SJSA1 (cell line): ENCODE measurements at places on chromosomes 16 and 17. TPM values are rescaled to one million over a fixed set of nuclear protein-coding genes. Genes with fewer than 3 reads are reported as not detected.

PHKG2 gene
- 35.3 and 39.0 TPM in 2 replicates for total RNA-seq

HSD11B2 gene
- not detected in 2 replicates for total RNA-seq

TRPV3 gene
- total RNA-seq: not detected in 2 replicates

HID1 gene
- 0.16 TPM in 1 of 2 replicates, not detected in the other for total RNA-seq

OTOA gene
- not detected in 2 replicates for total RNA-seq

KRT23 gene
- total RNA-seq: not detected in 2 replicates

CD300LD gene
- not detected in 2 replicates for total RNA-seq

SPATA22 gene
- not detected in 2 replicates for total RNA-seq

TPSB2 gene
- not detected in 2 replicates for total RNA-seq

ZNF18 gene
- total RNA-seq: 7.9 and 8.4 TPM in 2 replicates

TNP2 gene
- total RNA-seq: 0.31 TPM in 1 of 2 replicates, not detected in the other

DNA sequence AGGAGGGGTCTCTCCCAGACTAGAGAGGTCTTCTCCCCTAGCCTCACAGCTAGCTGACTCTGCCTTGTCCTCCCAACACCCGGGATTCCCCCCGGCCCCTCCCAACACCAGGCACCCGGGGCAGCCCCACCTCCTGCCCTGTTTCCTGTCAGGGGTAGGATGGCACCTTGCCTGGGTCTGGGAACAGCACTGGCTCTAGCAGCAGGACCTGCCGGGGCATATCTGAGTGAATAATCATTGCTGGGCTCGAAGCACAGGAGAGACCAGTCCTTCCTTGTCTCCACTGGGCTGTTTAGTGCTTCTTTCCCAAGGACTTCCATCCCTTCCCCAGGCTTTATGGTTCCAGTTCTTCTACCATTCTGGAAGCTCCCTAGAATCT, 25.7 kb downstream of the MINK1 start:
- H3K4me3 ChIP-seq: no peak overlapping the region
- no peak overlapping the region for H3K27ac ChIP-seq
- peaks cover 9% of the 10 kb centered on the region for H3K36me3 ChIP-seq
- H3K27me3 ChIP-seq: no peaks in the 10 kb centered on the region
- DNase-seq: no peak

DNA sequence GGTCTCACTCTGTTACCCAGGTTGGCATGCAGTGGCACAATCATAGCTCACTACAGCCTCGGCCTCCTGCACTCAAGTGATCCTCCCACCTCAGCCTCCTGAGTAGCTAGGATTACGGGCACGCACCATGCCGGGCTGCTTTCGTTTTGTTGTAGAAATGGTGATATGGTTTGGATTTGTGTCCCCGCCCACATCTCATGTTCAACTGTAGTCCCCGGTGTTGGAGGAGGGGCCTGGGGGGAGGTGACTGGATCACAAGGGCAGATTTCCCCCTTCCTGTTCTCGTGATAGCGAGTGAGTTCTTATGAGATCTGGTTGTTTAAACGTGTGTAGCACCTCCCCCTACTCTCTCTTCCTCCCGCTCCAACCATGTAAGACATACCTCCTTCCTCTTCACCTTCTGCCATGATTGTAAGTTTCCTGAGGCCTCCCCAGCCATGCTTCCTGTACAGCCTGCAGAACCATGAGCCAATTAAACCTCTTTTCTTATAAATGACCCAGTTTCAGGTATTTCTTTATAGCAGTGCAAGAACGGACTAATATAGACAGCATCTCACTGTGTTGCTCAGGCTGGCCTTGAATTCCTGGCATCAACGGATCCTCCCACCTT, 6.0 kb downstream of the PDZD9 start:
- H3K4me1 ChIP-seq: no peaks in the 10 kb centered on the region
- no peak for DNase-seq
- H3K27ac ChIP-seq: no peak overlapping the region
- no peaks in the 10 kb centered on the region for H3K27me3 ChIP-seq
- H3K4me3 ChIP-seq: no peak overlapping the region
- no peaks in the 10 kb centered on the region for H3K36me3 ChIP-seq

DNA sequence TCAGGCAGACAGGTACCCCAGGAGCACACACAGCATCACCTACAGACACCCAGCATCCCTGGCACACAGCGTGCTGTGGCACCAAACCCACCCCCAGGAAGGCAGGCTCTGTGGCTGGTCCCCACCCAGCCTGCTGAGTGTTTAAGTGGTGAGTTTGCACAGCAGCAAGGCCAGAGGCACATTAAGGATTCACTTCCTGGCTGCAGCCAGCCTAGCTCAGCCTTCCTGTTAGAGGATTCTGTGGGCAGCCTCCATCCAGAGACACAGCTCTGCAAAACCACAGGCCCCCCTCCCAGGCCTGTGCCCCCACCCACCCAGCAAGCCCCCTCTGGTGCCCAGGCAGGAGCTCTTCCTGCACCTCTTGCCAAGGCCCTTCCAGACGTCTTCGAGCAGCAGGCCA, 36.1 kb upstream of the PHB1 start:
- no peaks in the 10 kb centered on the region for H3K36me3 ChIP-seq
- DNase-seq: no peak
- no peak overlapping the region for H3K4me3 ChIP-seq
- no peak overlapping the region for H3K27ac ChIP-seq
- H3K4me1 ChIP-seq: no peaks in the 10 kb centered on the region; the same call in 1 of the 2 replicates

- H3K36me3 ChIP-seq: peaks cover 83% of the 10 kb centered on the region
Measured at GRCh38 chr16:3762107-3762750, 44.9 kb upstream of the TRAP1 start.

DNA sequence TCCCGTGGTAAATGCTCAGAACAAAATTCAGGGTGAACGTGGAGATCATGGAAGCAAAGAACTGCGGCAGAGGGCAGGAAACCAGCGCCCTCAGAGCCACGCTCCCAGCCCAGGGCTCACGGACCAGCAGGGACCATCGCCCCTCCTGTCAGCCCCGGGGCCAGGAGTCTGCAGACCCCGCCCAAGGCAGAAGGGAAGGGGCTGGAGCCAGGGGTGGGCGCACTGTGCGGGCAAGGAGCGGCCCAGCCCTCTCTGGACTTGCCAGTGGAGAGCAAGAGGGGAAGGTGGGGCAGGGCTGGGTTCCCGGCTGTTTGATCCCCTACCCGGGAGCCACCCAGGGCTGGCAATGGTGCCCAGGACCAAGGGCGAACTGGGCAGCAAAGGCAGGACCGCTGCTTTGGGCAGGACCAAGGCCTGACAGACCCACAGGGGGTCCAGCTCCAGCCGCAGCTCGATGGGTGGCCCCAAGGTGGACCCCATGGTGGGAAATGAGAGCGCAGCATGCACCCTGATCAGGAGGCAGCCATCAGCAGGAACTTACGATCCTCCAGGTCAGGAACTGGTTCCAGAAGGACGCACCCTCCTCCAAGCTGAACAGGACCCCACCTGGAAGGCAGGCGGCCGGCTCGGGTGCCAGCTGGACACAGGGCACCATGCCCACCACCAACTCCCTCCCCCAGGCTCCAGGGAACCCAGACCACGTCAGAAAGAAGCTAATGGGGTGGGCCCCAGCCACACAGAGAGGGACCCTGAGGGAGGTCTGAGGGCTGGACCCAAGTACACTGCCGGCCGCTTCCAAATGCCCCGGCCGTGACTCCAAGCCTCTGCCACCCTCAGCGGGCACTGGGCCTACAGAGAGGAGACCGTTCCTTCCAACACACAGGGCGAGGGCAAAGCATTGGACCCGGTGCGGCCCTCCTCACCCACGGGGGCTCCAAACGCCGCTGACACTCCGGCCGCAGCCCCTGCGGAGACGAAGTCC, 11.1 kb upstream of the CCDC154 start:
- H3K4me1 ChIP-seq: no peaks in the 10 kb centered on the region
- peaks cover 14% of the 10 kb centered on the region for H3K36me3 ChIP-seq
- no peak for DNase-seq
- no peak overlapping the region for H3K27ac ChIP-seq
- no peaks in the 10 kb centered on the region for H3K27me3 ChIP-seq
- no peak overlapping the region for H3K4me3 ChIP-seq

- DNase-seq: no peak
- H3K4me3 ChIP-seq: no peak overlapping the region
- no peaks in the 10 kb centered on the region for H3K4me1 ChIP-seq
- H3K36me3 ChIP-seq: no peaks in the 10 kb centered on the region
- H3K27ac ChIP-seq: no peak overlapping the region
Measured at GRCh38 chr17:14925498-14925897, 339.6 kb downstream of the PMP22 start.

GRCh38 chr17:77459018-77459755, 318.4 kb downstream of the SEC14L1 start:
- H3K27ac ChIP-seq: no peak overlapping the region
- H3K4me3 ChIP-seq: no peak overlapping the region
- peaks cover 26% of the 10 kb centered on the region for H3K36me3 ChIP-seq
- H3K4me1 ChIP-seq: peaks cover 45% of the 10 kb centered on the region
- H3K27me3 ChIP-seq: no peaks in the 10 kb centered on the region
- no peak for DNase-seq

GRCh38 chr16:82331974-82332750, 162.1 kb upstream of the MPHOSPH6 start:
- no peaks in the 10 kb centered on the region for H3K4me1 ChIP-seq
- no peak for DNase-seq
- H3K36me3 ChIP-seq: no peaks in the 10 kb centered on the region
- no peak overlapping the region for H3K4me3 ChIP-seq
- H3K27ac ChIP-seq: no peak overlapping the region

- no peak overlapping the region for H3K27ac ChIP-seq
- H3K36me3 ChIP-seq: no peaks in the 10 kb centered on the region
- DNase-seq: no peak
- H3K4me3 ChIP-seq: no peak overlapping the region
Measured at GRCh38 chr17:1251866-1252608, 18.2 kb upstream of the BHLHA9 start.

- no peak for DNase-seq
- no peak overlapping the region for H3K27ac ChIP-seq
- peaks cover 3% of the 10 kb centered on the region; the same call in 1 of the 2 replicates for H3K36me3 ChIP-seq
- no peak overlapping the region for H3K4me3 ChIP-seq
- no peaks in the 10 kb centered on the region for H3K27me3 ChIP-seq
- H3K4me1 ChIP-seq: no peaks in the 10 kb centered on the region
Measured at GRCh38 chr16:85078952-85079351, 33.3 kb downstream of the CIBAR2 start.

- no peaks in the 10 kb centered on the region for H3K4me1 ChIP-seq
- H3K27me3 ChIP-seq: no peaks in the 10 kb centered on the region
- H3K36me3 ChIP-seq: peaks cover 85% of the 10 kb centered on the region
- H3K27ac ChIP-seq: no peak overlapping the region
- no peak overlapping the region for H3K4me3 ChIP-seq
Measured at GRCh38 chr17:29273924-29274323, 20.0 kb downstream of the NUFIP2 start.

- peaks cover 54% of the 10 kb centered on the region for H3K4me1 ChIP-seq
- peak; percentile 75 for DNase-seq
- peaks cover 18% of the 10 kb centered on the region; the same call in 1 of the 2 replicates for H3K36me3 ChIP-seq
- H3K4me3 ChIP-seq: peak overlapping the region; percentile 16
Measured at GRCh38 chr17:60086818-60087591, 8.3 kb upstream of the HEATR6 start.

DNA sequence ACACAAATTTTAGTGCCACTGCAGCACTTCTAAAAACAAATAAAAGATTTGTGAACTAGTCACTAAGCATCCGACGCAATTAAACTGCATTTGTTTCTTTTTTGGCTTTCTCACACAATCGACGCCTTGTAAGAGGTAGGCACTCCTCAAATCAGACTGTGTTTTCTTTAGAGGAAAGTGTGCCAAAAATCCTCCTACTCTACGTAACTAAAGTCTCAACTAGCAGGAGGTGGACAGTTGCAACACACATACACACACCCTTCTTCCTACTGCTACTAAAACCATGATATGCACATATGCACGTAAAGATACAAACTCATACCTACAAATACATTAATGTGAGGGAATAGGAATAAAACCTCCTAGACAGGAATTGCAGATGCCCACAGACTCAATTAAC, 844.7 kb upstream of the SOX9 start:
- no peaks in the 10 kb centered on the region for H3K36me3 ChIP-seq
- no peaks in the 10 kb centered on the region for H3K27me3 ChIP-seq
- H3K27ac ChIP-seq: no peak overlapping the region

DNA sequence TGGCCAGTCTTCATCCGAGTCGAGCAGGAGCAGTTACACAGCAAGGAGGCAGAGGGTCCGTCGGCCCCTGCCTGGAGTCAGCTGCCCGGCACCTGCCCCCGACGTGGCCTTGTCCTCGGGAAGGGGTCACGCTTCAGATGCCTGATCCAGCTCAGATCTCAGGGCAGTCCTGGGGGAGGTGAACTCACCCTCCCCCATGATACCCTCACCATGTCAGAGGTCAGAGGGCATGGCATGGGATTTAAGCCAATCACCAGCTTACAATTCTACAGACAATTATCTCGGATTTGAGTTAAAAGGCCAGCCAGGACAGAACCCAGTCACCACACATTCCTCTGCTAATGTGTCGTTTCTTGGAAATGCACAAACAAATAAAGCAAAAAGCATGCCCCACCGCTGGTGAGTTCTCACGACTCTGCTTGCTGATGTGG, 211.3 kb downstream of the FOXL1 start:
- H3K4me3 ChIP-seq: no peak overlapping the region
- H3K36me3 ChIP-seq: no peaks in the 10 kb centered on the region
- peaks cover 22% of the 10 kb centered on the region for H3K4me1 ChIP-seq
- no peaks in the 10 kb centered on the region for H3K27me3 ChIP-seq
- DNase-seq: peak; percentile 60

- no peak overlapping the region for H3K27ac ChIP-seq
- no peak for DNase-seq
- H3K4me3 ChIP-seq: no peak overlapping the region
- no peaks in the 10 kb centered on the region for H3K36me3 ChIP-seq
- H3K4me1 ChIP-seq: no peaks in the 10 kb centered on the region
- no peaks in the 10 kb centered on the region for H3K27me3 ChIP-seq
Measured at GRCh38 chr16:8293413-8293812, 296.9 kb downstream of the TMEM114 start.

GRCh38 chr17:66076546-66077190, 115.3 kb downstream of the CEP112 start:
- no peaks in the 10 kb centered on the region for H3K36me3 ChIP-seq
- no peak overlapping the region for H3K27ac ChIP-seq
- H3K4me3 ChIP-seq: no peak overlapping the region
- H3K4me1 ChIP-seq: 0 out of 2 replicates have a peak, but pooled peaks cover 4% of the 10 kb centered on the region
- DNase-seq: no peak
